ENCODE measurements at places on chromosomes 6 and 20. TPM values are rescaled to one million over a fixed set of nuclear protein-coding genes. Genes with fewer than 3 reads are reported as not detected.

GRCh38 chr6:45915780-45916468 is 99.7 kb downstream of the CLIC5 start:
- DNase-seq, result no peak

DNA sequence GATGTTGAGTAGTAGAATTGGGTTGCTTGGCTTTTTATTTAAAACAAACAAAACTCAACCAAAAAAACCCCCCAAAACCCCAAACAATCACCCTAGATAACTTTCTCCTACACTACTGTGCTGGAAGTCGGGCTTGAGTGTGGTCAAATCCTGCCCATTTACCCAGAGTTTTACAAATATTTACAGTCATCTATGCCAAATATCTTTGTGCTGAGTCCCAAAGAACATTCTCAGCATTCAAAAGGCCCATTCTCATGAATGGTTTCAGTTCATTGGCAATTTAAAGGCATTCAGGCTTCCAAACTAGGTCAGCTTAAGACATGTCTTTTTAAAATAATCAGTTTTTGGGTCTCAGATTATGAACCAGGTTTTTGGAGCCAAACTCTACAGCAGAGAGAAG is 1.8 kb downstream of the RNF144B start:
- DNase-seq, result peak; percentile 20

DNA sequence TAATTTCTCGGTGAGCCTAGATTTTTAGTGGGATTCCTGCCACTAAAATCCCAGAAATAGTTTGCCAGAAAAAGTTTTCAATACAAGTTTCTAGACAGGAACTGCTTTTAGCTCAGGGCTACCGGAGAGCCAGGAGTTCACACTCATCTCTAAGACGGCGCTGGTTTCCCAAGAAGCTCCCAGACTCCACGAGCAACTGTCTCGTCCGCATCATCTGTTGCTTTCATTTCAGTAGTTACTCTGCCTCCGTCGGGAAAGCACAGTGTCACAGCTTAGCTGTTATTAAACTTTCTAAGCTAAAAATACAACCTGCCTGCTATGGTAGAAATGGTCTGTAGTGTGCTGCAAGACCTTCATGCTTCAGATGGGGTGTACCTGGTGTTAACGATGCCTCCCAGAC is 197.3 kb upstream of the SNX9 start:
- DNase-seq, result no peak

DNA sequence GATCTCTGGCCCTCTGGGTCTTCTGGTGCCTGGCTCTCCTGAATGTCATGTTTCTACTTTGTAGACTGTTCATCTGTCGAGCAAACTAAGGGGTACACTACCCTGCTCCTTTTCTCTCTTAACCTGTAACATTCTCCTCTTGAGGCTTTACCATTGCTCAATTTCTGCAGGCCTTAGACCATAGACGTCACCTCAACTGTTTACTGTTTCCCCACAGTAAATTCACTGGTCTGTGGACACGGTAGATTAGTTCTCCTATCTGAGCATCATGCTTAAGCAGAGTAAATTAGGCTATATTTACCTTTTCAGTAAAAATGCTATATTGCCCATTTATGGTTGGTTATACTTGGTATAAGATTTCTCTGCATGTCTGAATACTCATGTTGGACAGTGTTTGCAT is 40.5 kb downstream of the MCM8 start:
- DNase-seq, result no peak

- no peak for DNase-seq
Measured at GRCh38 chr6:1842334-1842733, 232.6 kb downstream of the FOXC1 start.

DNA sequence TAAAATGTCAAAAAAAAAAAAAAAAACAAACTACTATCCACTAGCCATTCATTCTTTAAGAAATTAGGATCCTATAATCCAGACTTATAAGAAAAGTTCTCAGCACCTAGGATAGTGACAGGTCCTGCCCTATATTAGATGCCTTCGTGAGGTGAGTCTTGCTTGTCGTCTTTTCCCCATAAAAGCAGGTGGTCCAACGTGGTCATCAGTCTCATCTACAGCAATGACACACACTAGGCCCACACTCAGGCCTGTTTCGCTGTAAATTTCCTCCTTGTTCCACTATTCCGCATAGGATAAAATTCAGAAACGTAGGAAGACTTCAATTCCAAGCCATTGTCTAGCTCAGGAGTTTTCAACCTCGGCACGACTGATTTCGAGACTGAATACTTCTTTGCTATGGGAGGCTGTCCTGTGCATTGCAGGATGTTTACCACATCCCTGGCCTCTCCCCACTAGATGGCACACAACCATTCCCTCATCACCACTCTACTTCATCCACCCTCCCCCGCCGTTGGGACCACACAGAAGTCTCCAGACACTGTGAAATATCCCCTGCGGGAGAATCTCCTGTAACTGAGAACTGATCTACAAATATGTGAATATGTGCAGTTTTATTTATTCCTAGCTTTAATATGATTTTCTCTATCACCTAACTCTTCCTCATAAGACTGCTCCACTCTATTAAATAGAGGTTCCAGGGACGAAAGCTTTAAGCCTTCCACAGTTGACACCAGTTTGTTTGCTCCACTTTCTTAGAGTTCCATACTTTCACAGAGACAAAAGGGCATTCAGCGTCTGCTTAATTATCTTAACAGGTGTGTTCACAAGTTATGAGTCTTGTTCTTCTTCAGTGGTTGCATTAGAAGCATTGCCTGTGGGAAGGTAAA is 346.3 kb downstream of the BMP2 start:
- DNase-seq, result peak; percentile 57

DNA sequence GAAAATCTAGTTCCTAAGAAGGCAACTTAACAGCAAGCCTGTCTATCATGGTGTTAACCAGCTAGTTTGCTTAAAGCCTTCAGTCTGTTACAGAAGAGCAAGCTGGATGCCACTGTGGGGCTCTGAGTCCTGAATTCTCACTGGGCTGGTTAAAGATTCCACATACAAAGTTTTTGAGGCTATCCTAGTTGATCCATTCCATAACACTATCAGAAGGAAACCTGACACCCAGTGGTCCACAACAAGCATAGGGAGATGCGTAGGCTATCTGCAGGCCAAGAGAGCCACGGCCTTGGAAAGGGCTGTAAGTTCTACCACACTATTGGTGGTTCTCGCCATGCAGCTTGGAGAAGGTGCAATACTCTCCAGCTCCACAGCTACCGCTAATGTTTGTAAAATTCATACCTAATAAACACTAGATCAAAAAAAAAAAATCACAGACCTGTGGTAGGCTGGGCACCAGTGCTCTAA is 420 bp upstream of the MCCD1 start:
- no peak for DNase-seq

GRCh38 chr6:22467645-22468044 is 101.7 kb upstream of the HDGFL1 start:
- no peak for DNase-seq

GRCh38 chr20:49381558-49382493 is 100.6 kb downstream of the KCNB1 start:
- peak; percentile 25 for DNase-seq

GRCh38 chr6:116902634-116903033 is 25.6 kb downstream of the RFX6 start:
- peak; percentile 30 for DNase-seq

- peak; percentile 15 for DNase-seq
Measured at GRCh38 chr6:108556866-108557493, 3.7 kb upstream of the FOXO3 start.

GRCh38 chr20:38441916-38442315 is 6.8 kb upstream of the SNHG17 start:
- DNase-seq, result no peak

DNA sequence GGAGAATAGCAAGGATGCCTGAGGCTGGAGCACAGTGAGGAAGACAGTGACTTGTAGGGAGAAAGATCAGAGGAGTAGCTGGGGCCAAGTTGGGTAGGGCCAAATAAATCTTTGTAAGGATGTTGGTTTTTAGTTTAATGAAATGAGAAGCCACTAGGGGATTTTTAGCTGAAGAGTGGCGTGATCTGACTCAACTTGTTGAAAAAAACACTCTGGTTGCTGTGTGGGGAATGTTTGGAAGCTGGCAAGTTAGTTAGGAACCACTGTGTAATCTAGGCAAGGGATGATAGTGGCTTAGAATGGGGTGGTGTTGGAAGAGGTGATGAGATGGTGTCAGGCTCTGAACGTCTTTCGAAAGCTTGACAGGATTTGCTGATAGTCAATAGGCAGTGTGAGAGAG is 176.1 kb upstream of the HDDC2 start:
- no peak for DNase-seq

DNA sequence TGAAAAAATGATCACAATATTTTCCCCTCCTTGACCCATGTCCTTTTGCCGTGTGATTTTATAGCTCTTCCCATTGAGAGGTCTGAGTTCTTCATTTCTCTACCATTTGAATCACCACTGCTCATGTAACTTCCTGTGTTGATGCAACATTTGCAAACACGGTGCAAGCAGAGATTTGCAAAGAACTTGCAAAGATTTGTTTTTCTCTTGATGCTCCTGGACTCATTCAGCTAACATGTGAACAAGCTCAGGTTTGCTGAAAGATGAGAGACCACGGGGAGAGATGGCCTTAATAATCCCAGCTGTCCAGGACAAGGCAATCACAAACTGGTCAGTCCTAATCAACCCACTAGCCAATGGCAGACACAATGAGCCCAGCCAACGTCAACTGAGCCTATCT is 8.6 kb downstream of the VNN2 start:
- DNase-seq, result no peak

GRCh38 chr6:10552270-10552810 is 31.2 kb downstream of the GCNT2 start:
- DNase-seq, result no peak

GRCh38 chr6:110703906-110704594 is 111.2 kb downstream of the CDK19 start:
- DNase-seq, result no peak

- DNase-seq, result no peak
Measured at GRCh38 chr6:48641544-48641943, 530.5 kb upstream of the PTCHD4 start.

DNA sequence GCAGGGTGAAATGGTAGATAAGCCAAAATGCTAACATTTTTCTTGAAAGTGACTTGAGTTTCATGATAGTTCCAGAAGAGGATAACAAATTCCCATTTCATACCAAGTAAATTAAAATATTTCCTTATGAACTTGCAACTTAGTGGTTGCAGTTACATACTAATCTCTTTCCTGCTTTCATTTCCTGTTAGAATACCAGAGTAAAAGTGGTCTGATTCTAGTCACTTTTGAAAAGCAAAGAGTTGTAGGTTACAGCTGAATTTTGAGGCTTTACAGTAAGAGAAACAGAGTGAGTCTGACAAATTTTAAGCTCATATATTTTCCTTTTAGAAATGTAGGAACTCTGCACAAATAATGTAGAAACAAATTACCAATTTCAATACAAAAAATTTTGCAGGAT is 117.4 kb downstream of the ZFAND3 start:
- DNase-seq, result no peak

DNA sequence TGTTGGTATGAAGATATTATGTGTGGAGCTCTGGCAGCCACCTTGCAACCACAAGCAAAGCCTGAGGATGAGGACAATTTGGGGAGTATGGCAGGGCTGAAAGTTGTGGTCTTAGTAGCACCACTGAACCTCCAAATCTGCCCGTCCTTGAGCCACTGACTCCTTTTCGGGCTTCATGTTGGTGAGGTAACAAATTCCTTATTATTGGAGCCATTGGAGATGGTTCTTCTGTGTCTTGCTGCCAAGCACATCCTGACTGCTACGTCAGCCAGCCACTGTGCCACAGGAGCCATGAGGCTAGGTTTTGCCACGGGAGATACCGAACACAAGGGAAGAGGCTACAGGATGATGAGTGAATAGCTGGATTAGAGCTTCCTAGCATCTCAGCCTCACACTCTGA is 201.6 kb downstream of the BMP7 start:
- no peak for DNase-seq

DNA sequence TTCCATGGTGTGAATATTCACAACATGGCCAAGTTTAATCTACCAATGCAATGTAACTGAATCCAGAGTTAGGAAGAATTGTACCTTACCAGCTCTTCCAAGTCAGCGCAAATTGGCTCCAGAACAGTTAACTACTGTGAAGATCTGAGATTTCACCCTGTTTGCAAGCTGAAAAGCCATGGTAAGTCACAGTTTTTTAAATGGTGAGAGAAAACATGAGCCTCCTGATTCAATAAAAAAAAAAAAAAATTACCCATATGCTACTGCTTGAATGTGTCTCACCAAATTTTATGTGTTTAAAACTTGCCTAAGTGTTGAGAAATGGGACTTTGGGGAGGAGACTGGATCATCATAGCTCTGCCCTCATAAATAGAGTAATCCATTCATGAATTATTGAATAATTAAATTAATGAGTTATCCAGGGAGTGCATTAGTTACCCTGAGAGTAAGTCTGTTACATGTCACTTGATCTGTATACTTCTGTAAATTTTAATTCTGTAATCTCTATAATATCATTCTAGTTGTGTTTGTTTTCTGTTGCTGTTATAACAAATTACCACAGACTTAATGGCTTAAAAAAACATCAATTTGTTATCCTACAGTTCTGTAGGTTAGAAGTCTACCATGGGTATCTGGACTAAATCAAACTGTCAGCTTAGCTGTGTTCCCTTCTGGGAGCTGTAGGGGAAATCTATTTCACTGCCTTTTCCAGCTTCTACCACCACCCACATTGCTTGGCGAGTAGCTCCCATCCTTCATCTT is 1355.9 kb downstream of the GRIK2 start:
- DNase-seq, result no peak

The KCNG1 gene
- total RNA-seq, result not detected

The SOBP gene
- 0.08 TPM for total RNA-seq

The JPH2 gene
- 0.18 TPM for total RNA-seq

The FAM83D gene
- total RNA-seq, result 88.0 TPM

The LRRC73 gene
- total RNA-seq, result 1.4 TPM

The HLA-DOB gene
- not detected for total RNA-seq

The CNBD2 gene
- 14.5 TPM for total RNA-seq

The KCNQ2 gene
- total RNA-seq, result 0.13 TPM

The KCNB1 gene
- not detected for total RNA-seq

The SALL4 gene
- 3.4 TPM for total RNA-seq

The CAP2 gene
- total RNA-seq, result 0.81 TPM

The HLA-DQA1 gene
- total RNA-seq, result not detected

The RWDD2A gene
- 0.60 TPM for total RNA-seq

The OR2H1 gene
- total RNA-seq, result not detected

All from HT-29 (cell line).